ENCODE measurements at places on chromosomes 4 and X. TPM values are rescaled to one million over a fixed set of nuclear protein-coding genes. Genes with fewer than 3 reads are reported as not detected.

GRCh38 chr4:113553082-113553481, 208.5 kb downstream of the CAMK2D start:
- no peak for DNase-seq

GRCh38 chrX:33053001-33053400, 158.3 kb downstream of the DMD start:
- no peak for DNase-seq

DNA sequence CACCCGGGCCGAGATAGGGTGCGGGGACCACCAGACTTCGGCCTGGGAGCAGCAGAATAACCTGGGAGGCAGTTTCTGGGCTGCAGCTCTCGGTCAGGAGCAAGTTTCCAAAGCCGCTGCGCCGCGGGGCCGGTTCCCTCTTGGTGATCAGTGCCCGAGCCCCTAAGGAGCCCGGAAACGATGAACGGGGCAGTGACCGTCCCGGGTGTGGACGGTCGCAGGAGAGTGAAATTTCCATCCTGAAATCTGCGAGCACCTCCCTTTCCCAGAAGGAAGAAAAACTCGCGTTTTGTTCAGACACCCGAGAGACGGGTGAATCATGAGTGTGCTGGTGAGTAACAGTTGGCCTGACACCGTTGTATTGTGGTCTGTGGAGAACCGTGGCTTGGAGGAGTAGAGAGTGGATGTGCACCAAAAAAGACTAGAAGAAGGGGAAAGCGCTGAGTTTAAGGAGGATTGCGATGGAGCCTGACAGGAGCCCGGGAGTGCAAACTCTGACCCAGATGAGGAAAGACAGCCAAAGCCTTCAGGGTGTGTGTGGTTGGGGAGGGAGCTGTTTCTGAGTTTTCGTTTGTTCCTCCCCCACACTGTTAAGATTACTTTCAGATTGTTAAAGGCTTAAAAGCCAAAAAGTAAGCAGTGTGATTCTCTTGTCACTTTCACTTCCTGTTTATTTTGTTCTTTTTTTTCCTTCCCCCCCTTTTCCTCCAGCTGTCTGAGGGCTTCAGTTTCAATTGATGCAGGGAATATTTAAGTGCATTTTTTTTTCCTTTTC, 828 bp downstream of the MCUB start:
- DNase-seq = no peak

DNA sequence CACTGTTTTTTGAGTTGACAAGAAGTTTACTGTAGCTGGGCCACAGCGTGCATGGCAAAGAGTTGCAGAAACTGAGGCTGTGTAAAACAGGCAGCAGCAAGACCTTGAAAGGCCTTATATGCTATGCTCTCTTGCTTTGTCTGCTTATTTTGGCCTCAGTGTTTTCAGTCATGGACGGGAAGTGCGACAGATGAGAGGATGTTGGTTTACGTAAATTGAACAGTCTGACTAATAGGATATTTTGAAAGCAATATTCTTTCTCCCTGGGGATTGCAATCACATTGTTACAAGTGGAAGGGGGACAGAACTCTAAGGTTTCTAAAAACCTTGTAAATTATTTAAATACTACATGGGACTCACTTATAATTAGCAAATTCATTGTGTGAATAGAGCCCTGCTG, 32.2 kb upstream of the MAGEA10 start:
- DNase-seq = no peak

The FAT4 gene
- 92.8 TPM for total RNA-seq

DNA sequence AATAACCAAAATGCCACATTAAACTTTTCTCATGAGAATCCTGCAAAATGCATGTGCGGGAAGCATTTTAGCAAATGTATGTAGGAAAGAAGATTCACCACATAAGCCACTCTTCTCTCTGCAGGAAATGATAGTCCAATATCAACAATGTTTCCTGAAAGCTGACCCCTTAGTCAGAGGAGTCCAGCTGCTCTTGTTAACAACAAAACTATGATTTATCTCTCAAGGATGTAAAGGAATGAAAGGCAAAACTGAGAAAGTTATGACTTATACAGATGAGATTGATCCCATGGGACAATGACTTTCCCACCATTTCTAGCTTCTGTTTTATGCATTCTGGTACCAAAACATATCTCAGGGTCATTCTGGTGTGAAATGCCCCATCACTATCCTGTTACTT, 125.0 kb upstream of the EDNRA start:
- no peak for DNase-seq

- peak; percentile 26 for DNase-seq
These were observed 571.0 kb upstream of the KLHL4 start for GRCh38 chrX:86946569-86946968.

DNA sequence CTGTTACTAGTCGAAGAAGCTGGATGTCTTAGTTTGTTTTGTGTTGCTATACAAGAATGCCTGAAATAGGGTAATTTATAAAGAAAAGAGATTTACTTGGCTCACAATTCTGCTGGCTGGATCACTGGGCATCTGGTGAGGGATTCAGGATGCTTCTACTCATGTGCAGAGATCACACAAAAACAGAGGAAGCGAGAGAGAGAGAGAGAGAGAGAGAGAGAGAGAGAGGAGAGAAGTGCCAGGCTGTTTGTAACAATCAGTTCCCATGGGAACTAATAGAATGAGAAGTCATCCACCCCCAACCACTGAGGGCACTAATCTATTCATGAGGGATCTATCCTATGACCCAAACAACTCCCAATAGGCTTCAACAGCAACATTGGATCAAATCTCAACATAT, 66.2 kb upstream of the FAM9A start:
- no peak for DNase-seq

GRCh38 chr4:25908491-25908901, 5.5 kb upstream of the SMIM20 start:
- no peak for DNase-seq

DNA sequence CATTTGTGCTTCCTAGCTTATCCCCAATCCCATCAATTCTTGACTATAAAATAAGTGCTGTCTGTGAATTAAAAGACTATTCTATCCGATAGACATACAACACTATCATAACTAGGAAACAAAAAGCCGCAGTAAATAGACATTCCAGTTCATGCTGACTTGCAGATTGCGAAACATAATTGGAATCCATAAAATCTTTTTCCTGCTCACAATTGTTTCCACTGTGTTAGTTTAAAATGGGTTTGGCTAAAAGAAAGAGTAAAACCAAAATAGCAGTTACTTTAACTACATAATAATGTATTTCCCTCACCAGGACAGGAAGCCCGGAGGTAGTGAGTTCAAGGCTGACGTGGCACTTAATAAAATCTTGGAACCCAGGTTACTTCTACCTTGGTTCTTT, 17.2 kb downstream of the SMIM31 start:
- no peak for DNase-seq

The MAGEA2B gene
- 0.97 TPM for total RNA-seq

GRCh38 chr4:103011378-103012025, 8.0 kb downstream of the SLC9B1 start:
- DNase-seq = no peak

- no peak for DNase-seq
These were observed 100.0 kb downstream of the SYNPO2 start for GRCh38 chr4:118988635-118988972.

DNA sequence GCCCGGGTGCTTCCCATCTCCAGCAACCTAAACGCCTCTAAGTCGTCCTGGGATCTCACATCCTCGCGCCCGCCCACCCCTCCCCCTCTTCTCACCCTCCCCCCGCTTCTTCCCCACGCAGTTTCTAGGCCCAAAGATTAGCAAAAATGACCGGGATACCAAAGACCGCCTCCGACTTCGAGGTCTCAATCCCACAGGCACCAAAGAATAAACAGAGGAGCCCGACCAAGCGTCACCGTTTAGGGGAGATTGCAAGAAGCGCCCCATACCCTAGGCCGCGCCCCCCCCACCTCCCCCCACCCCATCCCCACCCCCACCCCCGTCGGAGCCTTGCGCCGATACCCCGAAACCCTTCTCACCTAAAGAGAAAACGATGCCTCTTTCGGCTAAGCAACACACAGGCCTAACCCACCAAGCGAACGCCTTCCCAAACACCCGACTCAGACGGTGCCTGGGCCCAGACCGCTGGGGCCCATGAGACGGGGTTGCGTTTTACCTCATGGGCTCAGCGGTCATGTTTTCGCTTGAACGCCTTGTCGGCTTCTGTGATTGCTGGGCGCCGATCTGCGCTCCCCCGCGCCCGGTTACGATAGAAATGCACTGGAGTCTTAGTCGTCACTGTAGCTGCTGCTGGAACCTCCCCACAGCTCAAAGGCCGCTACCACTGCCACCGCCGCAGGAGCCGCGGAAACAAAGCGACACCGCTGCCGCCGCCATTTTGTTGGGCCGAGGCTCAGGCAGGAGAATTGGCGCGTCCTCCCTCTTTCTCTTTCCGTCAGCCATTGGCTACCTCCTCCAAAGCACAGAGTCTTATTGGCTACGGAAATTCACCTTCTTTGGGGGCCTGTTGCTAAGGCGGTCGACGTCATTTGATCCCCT, at the start of gene ATRX:
Gene ATRX, minus strand, starts transcription at position 731 of the 879 bp plus-strand sequence. Its CDS starts 215 bp downstream, at position 516.
- DNase-seq = peak; percentile 57

The NLGN4X gene
- total RNA-seq = 51.3 TPM

GRCh38 chr4:124111411-124111810, 601.1 kb downstream of the ANKRD50 start:
- no peak for DNase-seq

GRCh38 chrX:155896512-155896911, 15.4 kb downstream of the VAMP7 start:
- no peak for DNase-seq

DNA sequence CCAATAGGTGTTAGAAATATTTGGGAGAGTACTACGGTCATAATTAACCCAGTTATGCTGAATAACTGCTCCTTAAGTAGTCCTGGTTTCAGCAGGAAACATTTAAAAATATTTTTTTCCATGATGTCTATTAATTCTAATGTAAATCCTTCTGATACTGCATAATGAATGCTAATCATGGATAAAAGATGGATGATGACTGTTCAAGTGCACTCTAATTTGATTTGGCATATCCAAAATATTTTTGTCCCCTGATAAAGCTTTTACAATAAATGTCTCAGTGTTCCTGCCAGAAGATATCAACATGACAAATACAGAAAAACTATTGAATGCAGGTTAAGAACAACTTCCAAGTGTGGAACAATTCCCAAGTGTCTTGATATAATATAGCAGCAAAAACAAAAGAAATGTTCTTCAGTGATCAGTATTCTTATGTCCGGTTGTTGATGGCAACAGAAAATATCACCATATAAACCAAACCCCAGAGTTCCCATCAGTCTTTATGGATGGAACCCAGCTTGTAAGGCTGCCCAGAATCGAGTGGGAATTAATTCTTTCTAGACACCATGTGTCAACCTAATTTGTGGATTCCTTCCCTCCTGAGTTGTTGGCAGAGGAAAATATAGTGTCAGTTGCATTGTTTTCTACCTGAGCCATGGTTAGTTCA, 205.4 kb upstream of the GK2 start:
- no peak for DNase-seq

DNA sequence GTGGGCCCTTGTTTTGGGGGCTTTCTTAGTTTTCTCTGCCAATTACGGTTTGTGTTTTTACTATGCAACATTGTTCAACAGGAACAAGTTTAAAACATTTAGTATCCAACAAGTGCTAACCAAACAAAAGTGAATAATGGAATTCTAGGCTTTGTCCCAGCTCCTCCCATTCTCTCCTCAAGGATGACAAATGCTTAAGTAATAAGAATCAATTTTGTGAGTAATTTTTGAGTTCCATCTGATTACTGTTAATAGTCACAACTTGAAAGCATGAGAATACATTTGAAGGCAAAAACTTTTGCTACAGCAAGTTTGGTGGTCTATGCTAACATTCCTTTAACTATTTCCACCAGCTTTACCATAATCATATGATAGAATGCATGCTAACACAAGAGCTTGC, 78.1 kb upstream of the HPGD start:
- no peak for DNase-seq

DNA sequence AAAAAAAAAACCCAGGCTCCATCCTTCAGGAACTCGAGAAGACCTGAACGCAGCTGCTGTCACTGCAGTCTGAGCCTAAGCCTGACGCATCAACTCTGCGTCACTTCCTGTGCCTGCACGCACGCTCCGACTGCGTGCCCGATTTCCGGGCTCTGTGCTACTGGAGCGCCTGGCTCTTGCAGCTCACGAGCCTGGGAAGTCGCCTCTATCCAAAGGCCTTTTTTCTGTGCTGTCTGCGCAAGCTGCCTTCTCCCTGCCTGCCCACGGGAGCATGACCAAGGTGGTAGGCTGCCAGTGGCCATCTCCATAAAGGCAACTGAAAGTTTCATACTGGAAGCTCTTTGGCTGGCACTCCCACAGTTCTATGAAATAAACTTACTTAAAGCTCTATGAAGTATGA, 9.9 kb upstream of the GASK1B start:
- no peak for DNase-seq

GRCh38 chrX:133045986-133046385, 50.9 kb downstream of the USP26 start:
- DNase-seq = peak; percentile 7

The ERVMER34-1 gene
- total RNA-seq = 0.44 TPM

- DNase-seq = no peak
These were observed 2.6 kb upstream of the WDR19 start for GRCh38 chr4:39179681-39180080.

The FRG2 gene
- not detected for total RNA-seq

The ARMCX2 gene
- 147 TPM for total RNA-seq

The TNIP3 gene
- total RNA-seq = 4.0 TPM

The GPR119 gene
- total RNA-seq = not detected

The GRPEL1 gene
- 20.3 TPM for total RNA-seq

- DNase-seq = no peak
These were observed 57.3 kb downstream of the STOX2 start for GRCh38 chr4:183962419-183962818.

GRCh38 chrX:21747558-21747957, 10.4 kb downstream of the SMPX start:
- DNase-seq = no peak

DNA sequence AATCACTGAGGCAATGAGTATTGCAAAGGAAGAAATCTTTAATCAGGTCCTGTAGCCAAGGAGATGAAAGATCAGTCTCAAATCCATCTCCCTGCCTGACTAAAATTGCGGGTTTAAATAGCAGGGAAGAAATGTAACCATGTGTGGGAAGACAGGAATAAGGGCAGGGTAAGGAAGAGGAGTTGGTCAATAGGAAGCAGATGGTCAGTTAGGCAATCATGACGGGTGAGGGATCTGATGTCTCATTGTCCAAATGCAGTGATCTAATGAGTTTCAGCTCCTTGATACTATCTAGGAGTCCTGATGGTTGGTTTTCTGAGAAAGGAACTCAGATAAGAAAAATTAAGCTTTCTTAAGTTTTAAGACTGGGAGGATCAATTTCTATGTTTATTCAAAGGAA, 200.8 kb downstream of the SPATA18 start:
- no peak for DNase-seq

GRCh38 chrX:76428243-76429130, 977 bp downstream of the MAGEE1 start:
- DNase-seq = peak; percentile 5

The HSFX3 gene
- total RNA-seq = not detected

The NMU gene
- total RNA-seq = 6.3 TPM

All from endothelial cell (in vitro differentiated cells).